Omental fat pad (tissue), 4 donors: ENCODE measurements at places on chromosomes 11 and 22.

DNA sequence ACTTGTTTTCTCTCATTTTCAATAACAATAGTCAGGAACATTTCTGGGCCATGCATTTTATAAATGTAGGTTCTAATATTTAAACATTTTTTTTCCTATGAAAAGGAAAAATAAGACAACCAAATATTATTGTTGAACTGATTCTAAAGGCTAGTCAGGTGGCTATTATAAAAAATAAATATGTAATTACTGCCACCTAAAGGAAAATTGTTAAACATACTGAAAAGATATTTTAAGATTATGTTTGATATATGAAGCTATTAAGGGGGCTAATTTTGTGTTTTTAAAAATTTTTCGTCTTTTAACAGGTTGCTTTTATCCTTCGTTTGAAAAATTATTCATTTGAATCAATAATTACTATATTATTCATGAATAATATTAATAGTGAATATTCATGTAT lies 62.2 kb upstream of the FDX1 start:
- DNase-seq, result no peak

DNA sequence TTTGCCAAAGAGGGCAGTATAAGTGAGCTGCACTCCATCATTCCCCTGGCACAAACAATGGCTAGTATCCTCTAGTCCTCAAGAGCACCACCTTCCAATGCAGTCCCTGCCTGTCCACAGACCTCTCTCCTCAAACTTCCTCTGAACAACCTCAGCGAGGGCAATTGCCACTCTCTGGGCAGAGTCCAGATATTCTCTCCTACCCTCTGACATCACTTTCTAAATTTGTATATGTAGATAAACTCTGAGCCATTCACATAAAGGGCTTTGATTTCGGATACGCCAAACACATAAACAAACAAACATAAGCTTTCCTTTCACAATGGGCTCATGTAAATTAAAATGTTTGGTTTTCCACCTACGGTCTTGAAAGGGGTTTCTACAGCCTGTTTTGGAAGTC lies 3.0 kb upstream of the SLC43A3 start:
- DNase-seq, result no peak

DNA sequence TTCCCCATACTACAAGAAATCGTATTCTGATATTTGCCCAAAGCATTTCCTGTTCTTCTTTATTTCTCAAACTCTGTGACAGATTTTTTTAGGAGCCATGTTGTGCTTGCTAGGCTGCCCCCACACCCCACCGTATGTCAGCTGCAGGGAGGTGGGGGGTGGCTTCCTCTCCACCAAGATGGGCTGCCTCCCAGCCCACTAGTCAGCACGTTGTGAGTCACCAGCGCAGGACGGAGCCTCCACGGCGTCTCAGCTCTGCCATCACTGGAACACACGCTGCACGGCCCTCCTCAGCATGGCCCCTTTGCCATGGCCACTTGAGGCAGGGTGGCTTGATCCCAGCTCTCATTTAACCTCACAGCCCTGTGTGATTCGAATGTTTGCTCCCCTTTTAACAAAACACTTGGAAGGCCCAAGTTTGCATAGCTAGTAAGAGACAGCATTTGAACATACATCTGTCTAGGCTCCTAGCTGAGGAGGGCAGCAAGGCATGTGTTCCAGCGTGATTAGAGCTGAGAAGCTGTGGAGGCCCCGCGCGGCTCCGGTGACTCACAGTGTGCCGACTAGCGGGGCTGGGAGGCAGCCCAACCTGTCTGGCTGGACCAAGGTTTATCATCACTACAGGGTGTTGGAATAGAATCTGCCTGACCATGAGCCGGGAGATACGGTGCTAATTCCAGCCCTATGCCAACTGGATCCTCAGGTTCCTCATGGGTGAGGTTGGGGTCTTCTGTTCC lies 180.7 kb upstream of the NCAM1 start:
- DNase-seq, result no peak

DNA sequence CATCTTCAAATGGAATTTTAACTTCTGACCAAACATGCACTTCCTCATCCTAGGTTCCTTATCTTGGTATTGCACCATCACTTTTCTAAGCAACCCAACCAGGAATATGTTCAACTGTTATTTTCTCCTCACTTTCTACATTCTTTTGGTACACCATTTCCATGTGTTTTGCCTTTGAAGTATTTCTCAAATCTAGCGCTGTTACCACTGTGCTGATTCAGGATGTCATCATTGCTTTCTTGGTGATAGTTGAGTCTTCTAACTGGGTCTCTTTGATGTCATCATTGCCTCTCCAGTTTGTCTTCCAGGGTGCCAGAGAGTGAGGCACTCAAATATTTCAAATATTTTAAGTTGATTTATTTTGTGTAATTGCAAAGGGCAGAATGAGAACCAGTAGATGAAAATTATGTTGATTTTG lies 47.5 kb downstream of the HORMAD2 start:
- no peak for DNase-seq

GRCh38 chr11:5928811-5929210 lies 13.2 kb upstream of the OR56A3 start:
- DNase-seq, result no peak

DNA sequence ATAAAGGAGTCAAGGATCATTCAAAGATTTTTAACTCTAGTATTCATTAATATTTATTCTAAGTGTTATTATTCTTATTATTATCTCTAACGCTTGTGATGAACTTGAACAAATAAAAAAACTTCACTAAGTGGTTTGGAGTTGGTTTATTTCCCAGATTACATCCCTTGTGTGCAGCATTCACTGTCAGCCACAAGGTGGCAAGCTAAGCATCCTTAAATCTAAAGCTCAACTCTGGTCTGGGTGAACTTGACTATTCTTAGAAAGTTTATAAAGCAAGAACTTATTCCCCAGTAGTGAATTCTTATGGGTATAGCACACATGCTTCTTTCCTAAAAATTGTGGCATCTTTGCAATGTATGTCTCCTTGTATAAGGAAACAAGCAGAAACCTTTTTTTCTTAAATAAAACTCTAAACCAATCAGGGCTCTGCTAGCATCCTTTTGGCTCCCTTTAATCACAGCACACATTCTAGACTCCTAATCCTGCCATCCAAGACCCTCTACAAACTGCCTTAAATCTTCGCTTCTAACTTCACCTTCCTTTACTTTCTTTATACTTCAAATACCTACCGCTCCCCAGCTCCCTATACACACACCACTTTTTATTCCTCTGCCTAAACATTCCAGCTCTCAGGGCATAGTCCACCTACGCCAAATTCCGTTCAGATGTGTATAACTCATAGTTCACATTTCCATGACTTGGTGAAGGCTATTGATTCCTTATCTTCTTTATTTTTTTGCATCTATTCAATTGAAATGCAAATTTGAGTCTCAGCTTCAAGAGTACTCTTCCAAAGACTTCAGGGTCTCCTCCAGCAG lies 1068.8 kb downstream of the DLG2 start:
- DNase-seq, result no peak
